AG08395 (cell line): ENCODE measurements at places on chromosomes 5 and 9.

GRCh38 chr5:107444300-107444699 lies 226.4 kb downstream of the EFNA5 start:
- DNase-seq = no peak

DNA sequence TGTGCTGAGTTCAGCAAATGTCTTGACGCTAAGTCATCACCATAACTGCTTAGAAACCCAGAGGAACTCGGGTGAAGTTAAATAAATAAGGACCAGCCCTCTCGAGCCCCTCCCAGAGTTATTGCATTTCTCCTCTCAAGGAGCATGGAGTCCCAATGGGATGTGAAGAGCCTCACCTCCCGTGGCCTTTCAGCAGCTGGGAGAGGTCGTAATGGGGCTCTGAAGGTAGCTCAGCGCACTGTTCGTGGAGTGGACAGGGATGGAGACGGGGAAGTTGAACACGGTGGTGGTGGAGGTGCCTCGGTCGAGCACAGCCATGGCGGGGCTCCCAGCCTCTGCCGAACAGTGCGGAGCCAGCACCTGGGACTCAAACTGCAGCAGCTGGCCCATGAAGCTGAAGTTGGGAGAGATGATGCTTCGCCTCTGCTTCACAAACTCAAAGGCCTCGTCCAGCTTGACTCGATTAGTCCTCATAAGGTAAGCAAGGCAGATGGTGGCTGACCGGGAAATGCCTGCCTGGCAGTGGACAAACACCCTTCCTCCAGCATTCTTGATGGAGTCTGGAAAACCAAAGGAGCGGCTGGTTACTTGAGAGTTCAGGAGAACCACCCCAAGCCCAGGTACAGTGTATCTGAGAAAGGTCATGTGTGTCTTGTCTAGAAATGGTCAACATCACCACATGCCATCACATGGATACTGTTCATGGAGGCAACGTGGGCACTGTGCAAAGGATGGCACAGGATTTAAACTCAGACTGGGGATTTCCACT lies 2.2 kb downstream of the DUSP1 start:
- no peak for DNase-seq

DNA sequence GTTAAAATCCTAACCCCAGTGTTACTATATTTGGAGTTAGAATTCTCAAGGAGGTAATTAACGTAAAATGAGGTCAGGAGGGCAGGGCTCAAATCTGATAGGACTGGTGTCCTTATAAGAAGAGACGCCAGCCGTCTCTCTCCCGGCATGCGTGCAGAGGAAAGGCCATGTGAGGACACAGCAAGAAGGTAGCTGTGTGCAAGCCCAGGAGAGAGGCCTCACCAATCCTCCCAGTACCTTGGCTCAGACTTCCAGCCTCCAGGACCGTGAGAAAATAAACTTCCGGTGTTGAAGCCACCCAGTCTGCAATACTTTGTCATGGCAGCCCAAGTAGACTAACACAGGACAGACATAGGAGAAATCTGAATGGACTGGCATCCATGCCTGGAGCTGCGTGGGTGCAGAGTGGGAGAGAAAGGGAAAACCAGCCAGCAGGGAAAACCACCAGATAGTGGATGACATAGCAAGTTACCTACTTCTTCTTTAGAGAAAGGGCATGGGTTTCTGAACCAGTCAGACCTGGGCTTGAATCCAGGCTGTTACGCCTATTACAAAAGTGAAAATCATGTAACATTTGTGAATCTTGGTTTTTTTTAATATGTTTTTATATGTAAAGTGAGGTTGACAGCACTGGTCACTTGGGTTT lies 89.2 kb downstream of the FSTL4 start:
- no peak for DNase-seq

DNA sequence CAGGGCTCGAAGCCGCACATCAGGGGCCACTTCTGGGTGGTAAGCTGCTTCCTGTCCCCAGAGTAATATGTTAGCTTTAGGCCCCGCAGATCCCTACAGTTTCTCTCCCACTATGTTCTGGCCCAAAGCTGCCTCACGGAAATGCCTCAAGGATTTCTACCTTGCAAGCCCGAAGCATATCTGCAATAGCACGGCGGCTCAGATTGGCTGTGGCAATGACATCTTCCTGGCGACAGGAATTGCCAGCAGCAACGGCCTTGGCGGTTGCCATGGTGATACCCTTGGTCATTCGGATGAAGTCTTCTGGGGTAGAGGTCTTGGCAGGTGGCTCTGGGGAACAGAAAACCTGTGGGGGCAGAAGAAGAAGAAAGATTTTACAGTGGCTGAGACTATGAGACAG lies 10.3 kb upstream of the TPM2 start:
- no peak for DNase-seq

DNA sequence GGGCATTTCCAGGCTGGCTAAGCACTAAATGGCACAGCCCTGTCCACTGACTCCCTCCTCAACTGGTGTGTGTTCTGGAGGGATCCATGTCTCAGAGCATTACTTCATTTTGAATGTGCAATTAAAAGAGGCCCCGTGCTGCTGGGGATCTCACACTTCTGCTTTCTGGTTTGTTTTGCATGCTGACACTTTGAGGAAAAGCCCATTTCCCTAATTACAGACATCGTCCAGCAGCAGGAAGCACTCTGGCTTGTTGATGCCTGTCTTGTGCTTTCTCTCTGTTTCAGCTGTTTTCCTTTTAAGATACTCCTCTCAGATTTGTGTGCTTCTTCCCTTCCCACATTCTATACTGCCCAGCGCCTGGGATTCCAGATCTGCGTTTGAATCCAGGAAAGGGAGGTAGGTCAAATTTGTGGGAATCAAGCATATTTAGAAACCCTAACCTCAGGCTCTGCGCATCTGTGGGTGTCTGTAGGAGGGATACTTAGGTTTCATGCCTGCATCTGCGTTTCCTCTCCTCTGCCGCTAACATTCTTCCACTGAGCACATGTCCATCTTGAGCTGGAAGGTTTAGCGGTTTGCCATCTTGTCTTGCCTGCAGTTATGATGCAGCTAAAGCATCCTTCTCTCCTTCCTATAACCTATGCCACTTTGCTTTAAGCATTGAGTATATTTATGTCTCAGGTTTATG lies 25.7 kb downstream of the SYK start:
- DNase-seq = no peak

DNA sequence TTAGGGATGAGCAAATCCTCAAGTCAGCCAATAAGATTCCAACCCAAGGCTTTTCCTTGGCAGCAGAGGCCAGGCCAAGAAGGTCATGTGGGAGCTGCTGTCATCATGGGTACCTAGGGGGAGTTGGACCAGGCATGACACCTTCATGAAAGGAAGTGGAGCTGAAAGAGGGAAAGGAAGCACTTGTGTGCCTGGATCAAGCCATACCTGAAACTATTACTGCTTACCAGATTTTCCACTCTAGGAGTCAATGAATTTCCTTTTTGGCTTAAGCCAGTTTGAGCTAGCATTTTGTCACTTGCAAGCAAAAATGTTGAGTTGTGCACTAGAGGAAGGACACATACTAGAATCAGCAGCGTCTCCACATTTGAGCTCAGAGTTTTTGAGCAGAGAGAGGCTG lies 14.5 kb upstream of the WNK2 start:
- DNase-seq = no peak

DNA sequence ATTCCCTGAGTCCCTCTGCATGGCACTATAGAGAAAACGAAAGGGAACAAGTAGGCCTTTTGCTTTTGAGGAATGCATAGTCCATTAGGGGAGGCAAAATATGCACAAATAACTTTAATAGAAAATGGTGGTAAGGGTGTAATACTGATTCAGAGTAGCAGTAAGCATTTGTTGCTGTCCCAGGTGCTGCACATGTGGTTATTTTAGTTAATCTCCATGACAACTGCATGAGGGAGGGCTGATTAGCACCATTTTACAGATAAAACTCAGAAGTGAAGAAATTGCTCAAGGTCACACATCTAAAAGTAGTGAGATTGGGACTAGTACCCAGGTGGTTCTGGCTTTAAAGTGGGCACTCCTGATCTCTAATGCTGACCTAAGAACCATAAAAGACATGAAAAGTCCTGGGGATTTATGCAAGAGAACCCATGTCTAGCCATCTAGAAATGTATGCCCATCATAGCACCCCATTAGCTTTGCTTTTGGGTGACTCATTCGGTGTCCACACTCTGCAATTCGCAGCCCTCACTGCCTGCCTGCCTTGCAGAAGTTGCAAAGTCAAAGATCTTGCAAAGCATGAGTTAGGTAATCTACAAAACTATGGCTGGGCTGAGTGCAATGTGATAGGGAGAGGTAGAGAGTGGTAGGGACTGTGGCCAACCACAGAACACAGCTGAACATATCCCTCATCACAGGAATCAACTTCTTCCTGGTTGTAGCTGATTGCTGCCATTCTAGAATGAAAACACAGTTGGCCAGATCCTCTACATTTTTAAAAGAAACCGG lies 195.2 kb downstream of the PTTG1 start:
- no peak for DNase-seq

DNA sequence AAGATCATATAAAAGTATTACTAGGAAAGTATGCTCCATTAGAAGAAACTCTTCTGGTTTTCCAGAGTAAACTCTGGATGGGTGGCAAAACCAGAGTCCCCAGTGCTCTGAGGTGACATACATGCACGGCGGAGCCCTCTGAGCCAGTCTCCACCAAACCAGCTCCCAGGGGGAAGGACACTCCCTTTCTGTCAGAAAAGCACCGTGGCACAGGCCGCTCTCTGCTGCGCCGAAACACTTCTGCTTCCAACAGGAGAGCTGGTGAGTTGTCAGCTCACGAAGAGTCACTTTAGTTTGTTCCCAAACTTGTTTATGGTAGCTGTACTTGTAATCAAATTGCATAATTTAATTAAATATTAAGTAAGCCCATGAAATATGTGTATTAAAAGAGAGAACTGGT lies 184.6 kb downstream of the CDK5RAP2 start:
- DNase-seq = no peak

DNA sequence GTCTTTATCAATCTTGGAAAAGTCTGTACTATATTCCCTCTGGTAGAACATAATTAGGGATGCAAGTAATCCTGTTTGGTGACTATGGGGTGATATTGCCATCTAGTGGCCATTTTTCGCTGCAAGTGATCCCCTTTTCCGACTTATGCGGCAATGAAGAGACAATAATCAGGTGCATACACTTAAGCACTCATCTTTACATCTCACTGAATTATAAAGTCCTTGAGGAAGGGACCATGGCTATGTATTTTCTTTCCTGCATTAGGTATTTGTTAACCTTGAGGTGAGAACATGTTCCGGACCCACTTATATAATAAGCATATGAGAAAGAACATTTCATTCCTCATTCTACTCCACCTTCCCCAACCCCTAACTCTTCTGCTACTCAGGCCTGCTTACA lies 19.6 kb upstream of the LIX1 start:
- DNase-seq = peak; percentile 62

DNA sequence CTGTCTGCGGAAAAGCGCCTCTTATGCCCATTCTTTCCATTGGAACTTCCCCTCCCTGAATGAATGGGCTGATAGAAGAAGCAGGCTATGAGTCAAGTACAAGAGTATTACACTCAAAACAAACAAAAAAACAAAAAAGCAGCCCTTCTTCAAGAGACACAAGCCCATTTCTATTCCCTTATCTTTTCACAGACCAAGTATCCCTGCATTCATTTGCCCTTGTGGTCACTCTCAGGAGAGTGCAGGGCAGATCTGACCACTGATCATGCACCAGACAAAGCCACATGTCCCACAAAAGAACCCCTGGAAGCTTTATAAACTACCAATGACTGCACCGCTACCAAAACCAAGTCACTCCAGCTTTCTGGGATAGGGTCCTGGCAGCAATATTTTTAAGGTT lies 262.5 kb upstream of the TAS2R1 start:
- no peak for DNase-seq

- DNase-seq = no peak
Observed at GRCh38 chr5:136732751-136733150, 367.4 kb upstream of the TRPC7 start.

- DNase-seq = no peak
Observed at GRCh38 chr5:53956632-53957031, 353.7 kb downstream of the ARL15 start.

DNA sequence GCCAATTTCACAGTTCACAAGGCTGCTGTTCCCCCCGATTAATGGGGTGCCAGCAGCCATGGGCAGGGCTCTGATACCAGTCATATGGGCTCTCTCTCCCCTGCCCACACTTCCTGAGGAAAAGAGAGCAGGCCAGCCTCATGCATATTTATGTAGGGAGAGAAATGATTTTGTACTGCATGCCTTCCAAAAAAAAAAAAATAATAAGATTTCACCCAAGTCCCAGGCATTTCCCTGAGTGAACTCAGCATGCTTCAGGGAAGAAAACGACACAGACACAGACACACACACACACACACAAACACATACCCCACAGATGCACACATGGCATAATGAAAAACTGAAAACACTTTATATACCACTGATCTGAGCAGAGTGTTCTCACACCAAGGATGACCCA lies 232.8 kb downstream of the ASTN2 start:
- DNase-seq = no peak
